AG08396 (cell line): ENCODE measurements at places on chromosomes 16 and 17.

DNA sequence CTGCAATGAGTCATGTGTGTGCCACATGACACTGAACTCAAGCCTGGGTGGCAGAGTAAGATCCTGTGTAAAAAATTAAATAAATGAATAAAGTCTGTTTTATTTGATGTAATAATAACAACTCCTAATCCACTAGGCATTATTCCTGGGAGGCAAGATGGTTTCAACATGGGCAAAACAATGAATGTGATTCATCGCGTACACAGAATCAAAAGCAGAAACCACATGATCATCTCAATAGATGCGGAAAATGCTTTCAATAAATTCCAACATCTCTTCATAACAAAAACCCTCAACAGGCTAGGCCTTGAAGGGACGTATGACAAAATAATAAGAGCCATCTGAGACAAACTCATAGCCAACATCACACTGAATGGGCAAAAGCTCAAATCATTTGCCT, 195.4 kb downstream of the CDH11 start:
- no peak for DNase-seq

GRCh38 chr17:7425316-7425715, at the start of gene SPEM2:
SPEM2 (plus strand) TSS chr17:7425616; CDS start chr17:7425689, 73 bp downstream.
- DNase-seq = no peak

- no peak for DNase-seq
These were observed 7.4 kb downstream of the CTNS start for GRCh38 chr17:3643889-3644349.

- DNase-seq = no peak
These were observed 311.4 kb downstream of the CBLN1 start for GRCh38 chr16:48970216-48970615.

DNA sequence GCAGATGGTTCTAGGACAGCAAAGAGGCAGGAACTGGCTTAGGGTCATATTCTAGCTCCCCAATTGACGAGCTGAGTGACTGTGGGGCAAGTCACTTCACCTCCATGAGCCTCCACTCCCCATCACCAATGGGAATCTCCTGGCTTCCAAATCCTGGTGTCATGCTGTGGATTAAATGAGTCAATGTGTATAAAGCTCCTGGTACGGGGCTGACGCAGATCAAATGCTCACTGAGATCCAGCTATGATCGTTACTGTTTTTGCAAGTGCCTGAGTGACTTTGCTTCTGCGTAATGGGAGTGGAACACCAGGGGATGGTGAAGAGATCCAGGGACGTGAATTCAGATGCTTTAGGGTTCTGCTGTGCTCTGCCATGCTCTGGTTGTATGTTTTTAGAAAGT, 2.4 kb downstream of the SEC14L5 start:
- no peak for DNase-seq

GRCh38 chr16:20002936-20003335, 70.8 kb downstream of the GPR139 start:
- DNase-seq = no peak

DNA sequence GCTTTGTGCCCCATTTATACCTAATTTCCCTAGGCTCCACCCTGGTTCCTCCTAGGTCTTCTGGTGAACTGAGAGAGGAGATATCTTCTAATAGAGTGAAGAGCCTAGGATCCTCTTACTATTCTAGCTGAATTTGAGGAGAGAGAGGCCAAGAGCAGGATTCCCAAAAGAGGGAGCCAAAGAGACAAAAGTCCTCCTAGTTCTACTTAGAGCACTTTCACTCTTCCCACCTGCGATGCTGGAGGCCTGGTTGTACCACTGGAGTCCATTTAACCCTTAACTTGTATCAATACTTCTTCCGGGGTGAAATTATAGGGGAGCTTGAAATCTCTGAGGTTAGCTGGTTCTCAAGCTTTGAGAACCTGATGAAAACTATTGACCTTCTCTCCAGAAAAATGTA, 3.4 kb upstream of the SSH2 start:
- peak; percentile 7 for DNase-seq

DNA sequence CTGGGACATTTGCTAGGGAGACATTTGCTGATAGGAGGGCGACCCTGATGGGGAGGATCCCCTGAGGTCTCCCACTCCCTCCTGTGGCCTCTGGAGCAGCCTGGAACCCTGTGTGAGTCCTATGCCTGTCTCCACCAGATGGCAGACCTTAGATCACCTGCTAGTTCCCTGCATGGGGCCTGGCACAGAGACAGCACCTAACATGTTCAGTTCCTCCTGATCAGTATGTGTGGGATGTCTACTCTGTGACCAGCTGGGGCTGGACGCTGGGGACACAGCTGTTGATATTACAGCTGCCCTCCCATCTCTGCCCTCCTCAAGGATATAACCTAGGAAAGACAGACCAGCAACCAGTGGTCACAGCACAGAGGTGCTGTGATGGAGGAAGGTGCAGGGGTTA, 1.1 kb upstream of the ADCY7 start:
- DNase-seq = no peak

GRCh38 chr17:29461483-29462206, 71.5 kb downstream of the TAOK1 start:
- DNase-seq = no peak

- no peak for DNase-seq
These were observed 53.2 kb downstream of the CCDC182 start for GRCh38 chr17:57691939-57692338.

DNA sequence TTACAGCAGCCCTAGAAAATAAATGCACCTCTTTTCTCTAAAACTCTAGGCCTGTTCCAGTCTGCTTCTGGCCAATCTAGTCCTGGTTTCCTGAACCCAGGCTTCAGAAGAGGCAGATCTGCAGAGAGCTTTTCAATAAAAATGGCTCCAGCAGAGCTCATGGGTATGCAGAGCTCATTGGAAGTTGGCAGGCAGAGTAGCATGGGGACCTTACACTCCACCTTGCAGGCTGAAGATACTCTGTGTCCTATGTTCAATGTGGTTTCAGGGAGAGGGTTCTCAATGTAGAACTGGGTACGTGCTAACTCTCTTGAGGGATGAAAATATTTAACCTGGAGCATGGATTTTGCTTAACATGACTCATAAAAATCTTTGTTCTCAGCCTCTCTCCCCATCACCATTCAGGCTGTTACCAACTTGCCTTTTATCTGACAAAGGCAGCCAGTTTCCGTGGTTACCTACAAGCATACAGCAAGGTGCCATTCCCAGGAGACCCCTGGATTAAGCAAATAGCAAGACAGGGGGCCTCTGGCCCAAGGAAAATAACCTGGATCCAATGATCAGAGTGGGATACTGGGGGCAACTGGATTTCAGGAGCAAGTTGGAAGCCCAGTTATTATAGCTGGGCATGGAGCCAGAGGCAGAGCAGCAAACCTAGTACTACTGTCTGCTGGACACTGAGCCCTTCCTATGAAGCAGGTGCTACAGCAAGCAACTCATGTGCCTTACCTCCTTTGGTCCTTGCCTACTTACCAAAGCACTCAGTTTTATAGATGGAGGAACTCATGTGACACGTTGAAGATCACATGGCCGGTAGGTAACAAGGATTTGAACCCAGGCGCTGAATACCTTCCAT, 98.2 kb upstream of the DHX40 start:
- no peak for DNase-seq

GRCh38 chr17:411421-412120, 59.0 kb upstream of the RPH3AL start:
- DNase-seq = no peak

DNA sequence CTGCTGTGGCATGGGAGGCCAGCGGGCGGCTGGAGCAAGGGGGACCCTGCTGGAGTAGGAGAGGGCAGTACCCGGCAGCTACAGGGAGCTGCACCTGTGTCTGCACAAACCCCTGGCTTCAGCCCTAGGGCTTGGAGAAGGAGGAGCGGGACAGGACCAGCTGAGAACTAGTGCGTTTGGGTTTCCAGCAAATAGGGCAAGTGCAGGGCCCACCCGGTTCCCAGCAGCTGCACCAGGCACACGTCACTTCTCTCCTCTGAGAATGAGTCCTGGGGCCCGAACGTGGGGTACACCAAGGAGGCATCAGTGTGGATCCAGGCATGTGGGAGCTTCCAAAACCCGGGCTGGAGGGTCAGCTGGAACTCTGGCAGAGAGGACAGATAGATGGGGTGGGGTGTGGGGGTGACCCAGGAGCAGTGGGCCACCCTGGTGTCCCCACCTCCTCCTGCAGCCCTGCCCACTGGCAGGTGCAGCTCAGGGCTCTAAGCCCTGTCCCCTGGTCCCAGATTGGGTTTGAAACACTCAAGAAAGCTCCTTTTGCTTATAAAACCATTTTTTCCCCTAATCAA, 5.6 kb downstream of the C16orf89 start:
- peak; percentile 1 for DNase-seq

DNA sequence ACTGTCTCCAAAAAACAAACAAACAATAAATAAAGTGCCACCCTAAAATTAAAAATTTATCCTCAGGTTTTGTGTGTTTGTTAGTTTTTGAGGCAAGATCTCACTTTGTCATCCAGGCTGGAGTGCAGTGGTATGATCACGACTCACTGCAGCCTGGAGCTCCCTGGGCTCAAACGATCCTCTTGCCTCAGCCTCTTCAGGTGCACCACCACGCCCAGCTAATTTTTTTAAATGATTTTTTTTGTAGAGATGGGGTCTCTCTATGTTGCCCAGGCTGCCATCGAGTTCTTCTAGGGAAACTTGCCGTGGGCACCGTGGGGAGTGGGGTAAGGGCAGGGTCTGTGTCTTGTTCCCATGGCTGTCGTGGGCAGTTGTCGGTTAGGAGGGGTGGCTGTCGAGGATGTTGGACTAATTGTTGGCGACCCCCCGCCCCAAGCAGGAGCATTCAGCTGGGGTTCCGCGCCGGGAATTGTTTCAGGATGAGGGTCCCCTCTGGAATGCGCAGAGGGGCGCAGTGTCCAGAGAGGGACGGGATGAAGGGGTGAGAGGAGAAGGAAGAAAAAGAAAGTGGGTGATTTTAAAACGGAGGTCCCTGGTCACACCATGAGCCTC, 1.1 kb upstream of the RNF213 start:
- no peak for DNase-seq

DNA sequence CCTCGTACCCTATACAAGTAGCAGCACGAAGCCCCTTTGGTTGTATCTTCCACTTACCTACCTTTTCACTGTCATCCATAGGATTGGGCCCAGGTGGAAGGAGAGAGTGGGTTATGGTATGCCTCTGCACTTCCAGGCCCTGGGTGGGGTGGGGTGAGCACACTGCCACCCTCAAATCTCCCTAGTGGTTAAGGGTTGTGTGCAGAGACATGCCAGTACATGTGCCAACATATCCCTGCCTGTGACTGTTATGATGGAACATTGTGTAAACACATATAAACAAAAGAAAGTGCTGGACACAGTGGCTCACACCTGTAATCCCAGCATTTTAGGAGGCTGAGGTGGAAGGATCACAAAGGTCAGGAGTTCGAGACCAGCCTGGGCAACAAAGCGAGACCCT, 11.1 kb downstream of the HROB start:
- DNase-seq = no peak

DNA sequence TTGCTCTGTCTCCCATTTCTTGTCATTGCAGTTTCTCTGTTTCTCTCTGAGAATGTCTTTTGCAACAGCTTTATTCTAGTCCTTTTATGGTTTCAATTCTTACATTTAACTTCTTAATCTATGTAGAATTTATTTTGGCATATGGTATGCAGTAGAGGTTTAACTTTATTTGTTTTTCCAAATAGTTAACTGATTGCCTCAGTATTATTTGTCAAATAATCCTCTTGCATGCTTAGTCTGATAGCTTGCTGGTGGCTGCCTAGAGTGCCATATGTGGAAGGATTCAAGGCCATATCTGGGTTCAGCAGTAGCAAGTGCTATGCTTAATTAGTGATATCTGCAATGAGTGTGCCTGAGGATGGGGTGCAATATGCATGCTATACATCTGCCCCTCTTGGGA, 6.9 kb downstream of the SNTB2 start:
- no peak for DNase-seq

DNA sequence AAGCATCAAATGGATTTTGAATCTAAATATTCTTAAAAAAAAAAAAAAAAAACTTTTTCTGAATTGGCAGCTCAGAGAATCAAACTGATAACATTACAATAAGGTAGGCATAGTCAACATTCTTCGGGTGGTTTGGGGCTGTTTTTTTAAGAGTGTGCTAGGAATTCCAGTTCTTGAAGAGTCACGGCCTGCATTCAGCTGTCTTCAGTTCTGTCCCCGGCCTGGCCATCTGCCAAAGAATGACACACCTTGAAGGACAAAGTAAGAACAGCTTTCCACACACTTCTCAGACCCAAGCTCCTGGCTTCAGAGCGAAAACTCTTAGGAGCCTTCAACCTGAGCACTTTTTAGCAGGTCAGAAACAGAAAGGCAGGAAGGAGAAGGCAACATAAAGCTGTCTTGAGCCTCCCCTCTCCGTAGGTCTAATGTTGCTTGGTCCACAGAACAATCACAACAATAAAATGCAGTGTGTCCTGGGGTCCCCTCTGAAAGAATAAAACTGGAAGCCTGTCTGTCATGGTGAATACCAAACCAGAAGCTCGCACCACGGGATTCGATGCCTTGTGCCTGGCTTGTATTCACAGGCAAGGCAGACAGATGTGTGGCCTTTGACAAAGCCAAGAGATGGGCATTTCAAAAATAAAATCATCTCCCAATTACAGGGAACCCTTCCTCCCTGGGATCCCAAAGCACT, 524.4 kb upstream of the ZFHX3 start:
- no peak for DNase-seq

- DNase-seq = no peak
These were observed 4.0 kb downstream of the CCDC92B start for GRCh38 chr17:2745317-2746037.

- DNase-seq = no peak
These were observed 32.4 kb upstream of the JPH3 start for GRCh38 chr16:87569601-87570571.

GRCh38 chr16:49780433-49780832, 75.5 kb downstream of the ZNF423 start:
- DNase-seq = no peak

GRCh38 chr17:32742681-32743538, 134.0 kb downstream of the MYO1D start:
- DNase-seq = no peak

DNA sequence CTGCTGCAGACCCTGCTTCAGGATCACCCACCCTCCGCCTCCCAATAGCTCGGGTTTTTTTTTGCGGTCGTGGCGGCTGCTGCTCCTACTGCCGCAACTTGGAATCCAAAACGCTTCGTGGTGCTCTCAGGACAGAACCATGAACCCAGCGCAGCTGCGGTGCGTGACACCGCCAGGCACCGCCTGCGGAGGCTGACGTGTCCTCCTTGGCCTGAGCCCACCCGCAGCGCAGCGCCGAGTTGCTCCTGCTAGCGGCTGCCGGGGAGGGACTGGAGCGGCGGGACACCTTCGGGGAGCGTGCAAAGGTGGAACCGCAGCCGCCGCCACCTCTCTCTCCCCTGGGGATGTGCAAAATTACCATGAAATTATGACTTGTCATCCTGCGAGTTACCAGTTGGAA, 1893.0 kb downstream of the TP53TG3F start:
- DNase-seq = no peak

DNA sequence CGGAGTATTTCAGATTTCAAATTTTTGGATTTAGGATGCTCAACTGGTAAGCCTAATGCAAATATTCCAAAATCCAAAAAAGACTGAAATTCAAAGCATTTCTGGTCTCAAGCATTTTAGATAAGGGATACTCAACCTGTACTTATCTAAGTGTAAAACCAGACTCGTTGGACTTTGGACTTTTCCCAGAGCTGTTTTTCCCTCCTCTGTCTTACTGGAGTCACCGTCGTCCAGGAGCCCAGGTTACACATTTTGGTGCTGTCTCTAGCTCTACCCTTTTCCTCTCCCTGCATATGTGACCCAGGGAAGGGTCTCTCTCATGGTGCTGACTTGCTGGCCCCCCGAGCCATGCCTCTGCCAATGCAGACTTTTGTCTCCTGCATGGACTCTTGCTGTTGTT, 46.0 kb upstream of the MMP2 start:
- no peak for DNase-seq
